MG63 (cell line): ENCODE measurements at places on chromosomes 4 and X.

- no peak for DNase-seq
Observed at GRCh38 chr4:110352670-110353442, 123.1 kb upstream of the ENPEP start.

DNA sequence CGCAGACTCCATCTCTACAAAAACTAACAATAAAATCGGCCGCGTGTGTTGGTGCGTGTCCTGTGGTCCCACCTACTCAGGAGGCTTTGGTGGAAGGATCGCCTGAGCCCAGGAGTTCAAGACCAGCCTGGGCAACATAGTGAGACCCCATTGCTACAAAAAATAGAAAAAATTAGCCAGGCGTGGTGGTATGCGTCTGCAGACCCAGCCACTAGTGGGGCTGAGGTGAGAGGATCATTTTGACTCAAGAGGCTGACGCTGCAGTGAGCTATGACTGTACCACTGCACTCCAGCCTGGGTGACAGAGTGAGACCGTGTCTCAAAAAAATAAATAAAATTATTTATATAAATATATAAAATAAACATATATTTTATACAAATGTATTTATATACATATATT is 22.3 kb downstream of the ASMTL start:
- DNase-seq, result no peak

DNA sequence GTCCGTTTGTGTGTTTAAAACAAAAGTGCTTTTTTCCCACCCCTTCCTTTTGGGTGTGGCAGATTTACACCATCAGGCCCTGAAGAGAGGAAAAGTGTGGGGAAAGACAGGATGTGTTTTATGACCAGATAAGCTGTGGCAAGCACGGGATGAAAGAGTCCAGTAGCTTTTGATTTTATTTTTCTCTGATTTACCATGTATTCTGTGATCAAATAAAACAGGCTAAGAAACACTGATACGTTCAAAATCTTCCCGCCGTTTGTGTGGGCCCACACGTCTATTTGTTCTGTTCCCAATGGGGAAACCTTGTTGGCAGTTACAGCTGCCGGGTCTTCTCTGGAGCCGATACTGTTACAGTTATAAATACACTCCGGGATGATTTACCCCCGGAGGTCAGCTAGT is 10.8 kb downstream of the LRP2BP start:
- DNase-seq, result no peak

GRCh38 chrX:33087411-33087810 is 123.9 kb downstream of the DMD start:
- DNase-seq, result no peak

DNA sequence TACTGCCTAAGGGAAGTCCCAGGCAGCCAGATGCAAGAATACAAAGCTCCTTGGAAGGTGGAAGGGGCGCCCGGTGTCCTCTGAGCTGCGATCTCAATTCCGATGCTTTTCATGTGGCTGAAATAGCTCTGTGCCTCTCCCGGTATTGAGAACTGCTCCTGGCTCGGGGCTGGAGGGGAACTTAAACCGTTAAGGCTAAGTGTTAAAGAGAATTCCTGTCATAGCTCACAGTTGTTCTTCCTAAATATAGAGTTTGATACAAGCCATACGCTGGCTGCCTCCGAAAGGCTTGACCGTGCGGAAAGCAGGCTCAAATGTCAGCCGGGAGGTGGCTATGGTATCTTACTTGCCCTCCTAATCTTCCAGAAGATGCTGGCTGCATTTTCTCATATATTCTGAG is at the start of gene SMPX:
SMPX (minus strand) TSS at position 157 of the 400 bp plus-strand sequence. CDS start 3,826 bp downstream, outside the sequence.
- DNase-seq, result no peak

DNA sequence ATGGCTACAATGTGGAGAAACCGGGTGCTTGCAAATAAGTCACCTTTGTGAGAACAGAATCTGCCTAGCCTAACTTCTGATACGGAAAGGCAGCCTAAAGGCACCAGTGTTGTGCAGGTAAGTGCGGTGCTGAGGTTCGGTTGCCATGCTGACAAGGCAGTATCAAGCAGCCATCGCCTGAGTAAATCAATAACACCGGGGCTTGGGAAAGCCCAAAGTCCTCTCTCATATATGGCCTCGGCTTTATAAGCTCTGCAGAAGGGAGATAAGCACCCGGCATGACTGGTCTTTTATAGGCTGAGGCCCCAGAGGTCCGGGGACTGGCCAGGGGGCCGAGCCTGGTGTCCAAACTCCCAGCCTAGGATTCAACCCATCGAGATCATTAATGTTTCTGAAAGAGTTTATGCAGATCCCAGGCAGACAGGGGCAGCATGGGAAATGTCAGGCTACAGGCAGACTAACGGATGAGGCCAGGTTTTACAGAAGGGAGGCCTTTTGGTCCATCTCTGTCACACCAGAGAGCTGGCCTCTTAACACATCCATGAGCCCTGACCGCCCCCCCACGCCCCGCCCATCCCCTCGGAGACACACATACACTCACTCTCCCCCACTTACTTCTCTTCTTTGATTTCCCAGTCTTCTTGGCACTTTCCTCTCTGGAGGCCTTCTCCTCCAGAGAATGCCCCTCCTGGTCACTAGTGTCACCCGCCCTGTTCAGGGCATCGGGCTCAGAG is 38.5 kb downstream of the ELF4 start:
- DNase-seq, result no peak

DNA sequence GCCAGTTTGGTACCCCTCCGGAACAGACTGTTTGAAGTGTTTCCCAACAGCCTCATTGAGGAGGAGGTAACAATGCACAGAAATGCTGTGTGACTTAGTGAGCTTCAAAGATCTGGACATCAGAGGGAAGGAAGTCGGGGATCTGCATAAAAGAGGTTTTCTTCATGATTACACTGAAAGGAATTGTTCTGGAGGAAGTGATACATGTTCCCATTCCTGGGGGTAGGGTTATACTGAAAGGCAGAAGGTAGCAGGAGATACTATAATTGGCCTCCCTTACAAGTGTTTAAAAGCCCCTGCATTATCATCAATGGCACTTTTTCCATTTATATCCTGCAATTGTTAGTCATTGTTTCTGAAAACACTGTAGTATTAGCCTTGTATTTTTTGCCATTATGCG is 94.0 kb upstream of the DKK2 start:
- no peak for DNase-seq

DNA sequence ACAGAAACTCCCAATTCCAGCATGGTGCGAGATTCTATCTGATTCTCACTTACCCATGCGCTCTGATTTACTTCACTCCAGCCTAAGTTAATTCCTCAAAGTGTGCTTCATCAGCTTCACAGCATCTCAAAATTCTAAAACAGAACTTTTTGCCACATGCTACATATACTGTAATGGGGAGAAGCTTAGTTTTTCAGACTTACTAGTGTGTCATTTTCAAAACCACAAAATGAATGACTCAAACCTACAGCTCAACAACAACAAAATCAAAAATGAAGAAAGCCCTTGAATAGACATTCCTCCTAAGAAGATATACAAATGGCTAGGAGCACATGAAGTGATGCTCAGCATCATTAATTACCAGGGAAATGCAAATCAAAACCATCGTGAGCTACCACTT is 14.9 kb downstream of the IRF2 start:
- DNase-seq, result no peak

GRCh38 chr4:8368061-8368481 is 72.5 kb downstream of the ACOX3 start:
- DNase-seq, result no peak

- DNase-seq, result no peak
Observed at GRCh38 chr4:156756118-156756517, 215.5 kb downstream of the PDGFC start.

DNA sequence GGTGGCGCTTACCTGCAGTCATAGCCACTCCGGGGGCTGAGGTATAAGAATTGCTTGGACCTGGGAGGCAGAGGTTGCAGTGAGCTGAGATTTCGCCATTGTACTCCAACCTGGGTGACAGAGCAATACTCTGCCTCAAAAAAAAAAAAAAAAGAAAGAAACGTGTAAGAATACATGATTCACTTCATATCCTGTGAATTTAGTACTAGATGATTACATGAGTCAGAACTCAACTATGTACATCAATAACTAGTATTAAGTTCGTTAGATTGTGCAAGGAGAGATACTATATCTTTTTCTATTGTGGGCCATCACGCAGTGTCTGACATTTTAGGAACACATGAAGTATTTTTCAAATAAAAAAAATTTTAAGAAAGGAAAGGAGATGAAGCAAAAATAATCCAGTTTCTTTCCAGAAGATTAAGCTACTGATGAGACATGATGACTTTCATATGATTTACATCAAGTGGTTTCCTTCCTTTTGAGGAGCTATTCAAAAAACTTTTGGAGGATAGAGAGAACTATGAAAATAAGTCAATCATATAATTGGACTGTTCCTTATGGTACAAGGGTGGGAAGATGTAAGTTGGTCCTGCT is 64.7 kb upstream of the EXOC1L start:
- no peak for DNase-seq
